ENCODE measurements at places on chromosomes 13 and 19.

- DNase-seq: no peak
These were observed 69.0 kb upstream of the PCDH9 start for GRCh38 chr13:67299072-67299635.

GRCh38 chr19:53102206-53102755 is 941 bp downstream of the ZNF160 start:
- DNase-seq: no peak

- DNase-seq: no peak
These were observed 289.8 kb upstream of the SOX21 start for GRCh38 chr13:95002126-95002525.

- no peak for DNase-seq
These were observed 441.0 kb downstream of the KLF12 start for GRCh38 chr13:73693215-73693614.

- DNase-seq: peak; percentile 74
These were observed at the start of gene TRIP10 for GRCh38 chr19:6739390-6739882. Gene TRIP10 (plus strand): TSS chr19:6739680. CDS start chr19:6739762, 82 bp downstream.

- no peak for DNase-seq
These were observed 39.8 kb upstream of the IGFL4 start for GRCh38 chr19:46080561-46080960.

DNA sequence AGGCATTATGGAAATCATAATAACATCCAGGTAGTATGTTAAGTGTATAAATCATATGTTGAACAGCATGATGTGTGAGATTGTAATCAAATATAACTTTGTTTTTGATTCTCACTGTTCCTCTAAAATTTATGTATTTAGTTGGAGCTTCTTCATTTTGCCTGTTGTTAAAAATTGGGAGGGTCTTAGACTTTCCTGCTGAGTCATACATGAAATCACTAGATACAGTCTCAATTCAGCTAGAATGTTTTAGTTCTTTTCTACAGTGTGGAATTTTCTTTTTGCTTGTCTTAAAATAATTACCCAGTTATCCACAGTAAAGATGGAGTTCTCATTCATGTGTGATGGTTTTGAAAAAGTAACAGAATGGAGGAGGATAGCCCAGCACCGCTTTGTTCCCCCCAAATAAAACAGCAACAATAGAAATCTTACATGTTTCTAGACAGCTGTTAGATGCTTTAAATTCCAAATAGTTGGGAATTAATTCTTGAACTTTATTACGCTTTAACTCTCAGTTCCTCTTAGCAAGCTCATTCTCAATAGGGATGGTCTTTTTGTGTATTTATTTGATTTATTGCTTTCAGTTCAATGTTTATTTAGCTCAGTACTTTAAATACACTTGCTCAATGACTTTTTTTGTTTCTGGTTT is 109.5 kb downstream of the PDS5B start:
- DNase-seq: no peak

GRCh38 chr19:31595521-31595920 is 246.3 kb upstream of the TSHZ3 start:
- no peak for DNase-seq

- no peak for DNase-seq
These were observed 43.2 kb downstream of the FLT3 start for GRCh38 chr13:28056970-28057712.

- no peak for DNase-seq
These were observed 46.3 kb downstream of the SIPA1L3 start for GRCh38 chr19:37953171-37953917.

- no peak for DNase-seq
These were observed 73.3 kb upstream of the ATXN8OS start for GRCh38 chr13:70034286-70034685.

DNA sequence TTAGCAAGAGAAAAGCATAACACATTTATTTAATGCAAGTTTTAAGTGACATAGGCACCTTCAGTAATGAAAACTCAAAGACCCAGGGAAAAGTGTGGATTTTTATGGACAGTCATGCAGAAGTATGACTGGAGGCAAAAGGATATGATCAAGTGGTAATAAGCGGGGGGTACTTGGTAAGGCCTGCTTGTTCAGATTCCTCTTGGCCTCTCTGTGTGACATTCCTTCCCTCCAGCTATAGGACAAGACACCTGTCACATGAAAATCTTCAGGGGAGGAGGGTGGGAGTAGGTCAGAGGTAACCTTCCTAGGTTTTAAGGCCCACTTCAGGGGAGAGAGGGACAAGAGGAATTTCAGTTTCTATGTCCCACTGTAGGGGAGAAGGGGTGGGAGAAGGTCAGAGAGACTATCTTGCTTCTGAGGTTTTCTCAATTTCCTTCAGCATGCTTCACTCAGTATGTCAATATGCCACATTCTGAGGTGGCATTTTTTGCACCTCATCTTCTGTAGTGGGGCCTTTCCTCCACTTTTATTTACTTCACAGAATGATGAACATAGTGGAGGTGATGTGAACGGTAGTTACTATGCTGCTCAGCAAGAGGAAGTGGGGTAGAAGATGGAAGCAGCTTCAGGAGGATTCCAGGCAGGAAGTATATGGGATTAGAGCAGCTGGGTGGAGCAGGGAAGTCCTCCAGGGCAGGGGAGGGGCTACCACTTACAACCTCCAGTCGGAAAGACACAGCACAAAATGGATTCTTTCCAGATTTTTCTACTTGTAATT is 73.2 kb upstream of the RFC3 start:
- no peak for DNase-seq

- DNase-seq: no peak
These were observed 250.9 kb downstream of the MAB21L1 start for GRCh38 chr13:35225582-35225981.

DNA sequence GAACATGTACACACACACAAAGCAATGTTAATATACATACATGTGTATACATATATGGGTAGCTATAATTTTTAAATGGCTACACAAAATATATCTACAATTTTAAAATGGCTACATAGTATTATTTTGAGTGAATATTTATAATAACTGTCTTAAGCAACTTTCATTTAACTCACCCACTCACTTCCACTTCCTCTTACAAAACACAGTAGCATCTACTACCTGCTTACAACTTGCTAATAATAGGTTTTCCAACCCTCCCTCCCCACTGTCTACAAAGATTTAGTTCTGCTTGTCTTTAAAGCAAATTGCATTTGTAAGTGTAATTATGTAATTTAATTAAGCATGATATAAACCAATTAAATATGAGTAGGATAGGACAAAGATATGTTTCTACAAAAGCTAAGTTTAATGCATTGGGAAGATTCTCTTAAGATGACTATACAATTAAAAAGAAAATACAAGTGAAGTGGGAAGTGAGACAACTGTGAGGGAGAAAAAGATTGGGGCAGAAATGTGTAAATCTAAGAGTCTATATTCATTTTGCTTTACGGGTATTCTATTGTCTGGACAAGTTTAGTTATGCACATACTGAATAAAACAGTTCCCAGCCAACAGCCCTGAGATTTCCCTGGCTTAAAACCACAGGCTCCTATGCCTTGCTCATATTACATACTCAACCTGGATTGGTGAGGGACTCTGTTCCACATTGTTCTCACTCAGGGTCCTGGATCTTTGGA is 583.1 kb downstream of the EFNB2 start:
- no peak for DNase-seq

DNA sequence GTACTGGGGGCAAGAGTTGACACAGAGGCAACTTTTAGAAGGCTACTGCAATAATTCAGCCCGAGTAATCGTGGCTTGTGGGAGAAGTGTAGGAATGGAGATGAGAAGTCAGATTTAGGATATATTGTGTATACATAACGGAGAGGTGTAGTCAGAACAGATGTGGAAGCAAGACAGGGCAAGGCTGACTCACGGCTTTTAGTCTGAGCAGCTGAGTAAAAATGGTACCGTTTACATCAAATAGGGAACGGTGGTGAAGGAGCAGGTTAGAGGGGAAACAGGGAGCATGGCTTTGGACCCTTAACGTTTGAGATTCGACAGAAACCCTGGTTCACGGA is 796 bp upstream of the LSM14A start:
- no peak for DNase-seq

DNA sequence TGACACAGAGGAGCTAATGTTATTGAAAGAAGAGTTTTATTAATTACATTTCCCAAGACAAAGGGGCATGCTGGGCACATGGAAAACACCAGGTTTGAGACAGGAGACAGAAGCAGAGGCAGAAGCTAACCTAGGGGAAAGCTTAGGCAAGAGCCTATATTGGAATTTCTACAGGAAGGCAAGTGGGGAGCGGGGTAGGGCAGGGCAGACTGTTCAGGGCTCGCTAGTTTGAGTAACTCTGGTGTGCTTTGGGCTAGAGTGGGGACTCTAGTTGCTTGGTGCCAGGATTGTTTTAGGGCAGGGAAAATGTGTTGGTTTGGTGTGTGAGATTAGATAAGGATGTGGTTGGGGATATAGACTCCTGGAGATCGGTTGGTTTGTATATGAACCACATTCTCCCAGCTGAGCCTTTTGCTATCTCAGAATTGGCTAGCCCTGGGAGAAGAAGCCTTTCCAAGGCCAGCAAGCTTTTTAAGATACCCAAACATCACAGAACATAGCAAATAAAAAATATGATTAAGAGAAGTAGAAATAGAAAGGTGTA is 8.4 kb upstream of the UFM1 start:
- DNase-seq: no peak

DNA sequence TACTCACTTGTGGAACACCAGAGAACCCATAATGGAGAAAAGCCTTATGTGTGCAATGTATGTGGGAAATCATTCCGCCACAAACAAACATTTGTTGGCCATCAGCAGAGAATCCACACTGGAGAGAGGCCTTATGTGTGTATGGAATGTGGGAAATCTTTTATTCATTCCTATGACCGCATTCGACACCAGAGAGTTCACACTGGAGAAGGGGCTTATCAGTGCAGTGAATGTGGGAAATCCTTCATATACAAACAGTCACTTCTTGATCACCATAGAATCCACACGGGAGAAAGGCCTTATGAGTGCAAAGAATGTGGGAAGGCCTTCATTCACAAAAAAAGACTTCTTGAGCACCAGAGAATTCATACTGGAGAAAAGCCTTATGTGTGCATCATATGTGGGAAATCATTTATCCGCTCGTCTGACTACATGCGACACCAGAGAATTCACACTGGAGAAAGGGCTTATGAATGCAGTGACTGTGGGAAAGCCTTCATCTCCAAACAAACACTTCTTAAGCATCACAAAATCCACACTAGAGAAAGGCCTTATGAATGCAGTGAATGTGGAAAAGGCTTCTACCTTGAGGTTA is 10.9 kb downstream of the ZNF549 start:
- no peak for DNase-seq

DNA sequence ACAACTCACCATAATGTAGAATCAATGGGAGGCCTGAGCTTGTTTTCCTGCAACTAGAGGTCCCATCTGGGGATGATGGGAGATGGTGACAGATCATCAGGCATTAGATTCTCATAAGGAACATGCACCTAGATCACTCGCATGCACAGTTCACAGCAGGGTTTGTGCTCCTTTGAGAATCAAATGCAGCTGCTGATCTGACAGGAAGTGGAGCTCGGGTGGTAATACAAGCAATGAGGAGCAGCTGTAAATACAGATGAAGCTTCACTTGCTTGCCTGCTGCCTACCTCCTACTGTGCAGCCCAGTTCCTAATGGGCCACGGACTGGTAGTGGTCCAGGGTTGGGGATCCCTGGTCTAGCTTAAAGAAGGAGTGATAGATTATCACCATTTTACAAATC is 33.0 kb downstream of the KPNA3 start:
- DNase-seq: no peak

GRCh38 chr13:113051641-113052040 is 54.0 kb upstream of the F7 start:
- DNase-seq: no peak

DNA sequence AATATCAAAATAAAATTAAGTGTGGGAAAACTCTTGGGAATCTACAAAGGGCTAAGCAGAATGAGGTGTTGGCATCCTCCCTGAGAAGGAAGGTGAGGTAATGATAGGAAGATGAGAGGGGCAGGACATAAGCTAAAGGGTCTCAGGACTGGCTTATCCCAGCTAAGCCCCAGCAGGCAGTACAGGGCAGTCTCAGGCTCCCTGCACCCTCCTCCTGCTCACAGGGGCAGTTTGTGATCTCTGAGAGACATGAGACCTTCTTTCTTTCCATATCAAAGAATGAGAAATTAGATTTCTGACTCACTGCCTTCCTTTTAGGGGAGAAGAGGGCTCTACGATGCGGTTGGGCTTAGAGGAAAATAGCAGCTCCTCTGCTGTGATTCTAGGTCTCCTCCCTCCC is 571.0 kb downstream of the IRS2 start:
- DNase-seq: no peak

- DNase-seq: no peak
These were observed 12.7 kb downstream of the SGTA start for GRCh38 chr19:2770055-2771013.

DNA sequence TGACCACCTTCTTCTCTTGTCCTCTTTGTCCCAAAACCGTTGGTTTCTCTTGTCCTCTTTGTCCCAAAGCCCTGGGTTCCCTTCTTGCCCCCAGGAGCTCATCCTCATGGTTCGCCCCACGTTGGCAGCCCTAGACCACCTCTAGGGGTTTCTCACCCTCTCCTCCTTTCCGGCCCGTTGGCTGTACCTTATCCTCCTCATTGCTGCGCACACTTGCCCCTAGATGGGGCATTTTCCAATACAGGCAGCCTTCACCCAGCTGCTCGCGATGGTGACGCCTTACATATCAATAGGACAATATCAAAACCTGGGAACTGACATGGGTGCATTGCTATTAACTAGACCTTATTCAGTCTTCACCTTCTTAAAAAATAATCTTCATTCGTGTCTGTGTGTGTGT is 86.5 kb downstream of the IPO5 start:
- no peak for DNase-seq

GRCh38 chr19:38055010-38055409 is 148.0 kb downstream of the SIPA1L3 start:
- DNase-seq: no peak

GRCh38 chr13:71858647-71859046 is 8.4 kb downstream of the DACH1 start:
- no peak for DNase-seq

- DNase-seq: no peak
These were observed 16.8 kb downstream of the ELL start for GRCh38 chr19:18504886-18505610.

- no peak for DNase-seq
These were observed 1701.3 kb upstream of the PRR20A start for GRCh38 chr13:55439450-55439849.

GRCh38 chr13:73074014-73074413 is 15.2 kb downstream of the KLF5 start:
- DNase-seq: no peak

- no peak for DNase-seq
These were observed 46.9 kb downstream of the ITGBL1 start for GRCh38 chr13:101499406-101499805.

DNA sequence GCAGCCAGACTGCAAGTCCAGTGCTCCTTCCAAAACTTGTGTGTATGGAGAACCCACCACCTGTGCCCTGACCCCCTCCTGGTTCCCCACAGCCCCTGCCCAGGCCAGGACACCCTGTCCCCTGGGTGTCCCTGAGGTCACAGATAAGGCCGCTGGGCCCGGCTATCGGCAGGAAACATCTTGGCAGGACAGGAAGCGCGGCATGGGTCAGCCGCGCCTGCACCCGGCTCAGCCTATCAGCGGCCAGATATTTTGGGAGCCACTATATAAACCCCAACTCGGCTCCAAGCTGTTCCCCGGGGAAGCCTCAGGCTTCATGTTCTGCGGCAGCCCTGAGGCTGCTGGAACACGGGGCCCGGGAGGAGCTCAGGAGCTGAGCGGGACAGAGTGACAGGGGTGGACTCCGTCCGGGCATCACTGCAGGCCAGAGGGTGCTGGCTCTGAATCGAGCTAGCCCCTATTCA is 60.8 kb downstream of the AP1M1 start:
- peak; percentile 43 for DNase-seq

GRCh38 chr13:71408416-71408815 is 458.6 kb downstream of the DACH1 start:
- no peak for DNase-seq

GRCh38 chr13:39422845-39423565 is 180.0 kb downstream of the LHFPL6 start:
- DNase-seq: no peak

Data from hypothalamus (tissue), 51 donors.